ENCODE measurements at places on chromosomes 11 and 22.

DNA sequence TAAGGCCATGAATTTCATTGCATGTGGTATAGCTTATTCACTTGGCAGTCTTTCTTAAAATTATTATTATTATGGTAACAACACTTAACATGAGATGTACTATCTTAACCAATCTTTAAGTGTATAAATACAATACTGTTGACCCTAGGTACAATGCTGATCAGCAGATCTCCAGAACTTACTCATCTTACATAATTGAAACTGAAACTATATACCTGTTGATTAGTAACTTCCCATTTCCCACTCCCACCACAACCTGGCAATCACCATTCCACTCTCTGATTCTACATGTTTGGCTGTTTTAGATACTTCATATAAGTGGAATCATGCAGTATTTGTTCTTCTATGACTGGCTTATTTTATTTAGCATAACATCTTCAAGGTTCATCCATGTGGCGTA, 150.2 kb upstream of the POU2AF2 start:
- DNase-seq = no peak

DNA sequence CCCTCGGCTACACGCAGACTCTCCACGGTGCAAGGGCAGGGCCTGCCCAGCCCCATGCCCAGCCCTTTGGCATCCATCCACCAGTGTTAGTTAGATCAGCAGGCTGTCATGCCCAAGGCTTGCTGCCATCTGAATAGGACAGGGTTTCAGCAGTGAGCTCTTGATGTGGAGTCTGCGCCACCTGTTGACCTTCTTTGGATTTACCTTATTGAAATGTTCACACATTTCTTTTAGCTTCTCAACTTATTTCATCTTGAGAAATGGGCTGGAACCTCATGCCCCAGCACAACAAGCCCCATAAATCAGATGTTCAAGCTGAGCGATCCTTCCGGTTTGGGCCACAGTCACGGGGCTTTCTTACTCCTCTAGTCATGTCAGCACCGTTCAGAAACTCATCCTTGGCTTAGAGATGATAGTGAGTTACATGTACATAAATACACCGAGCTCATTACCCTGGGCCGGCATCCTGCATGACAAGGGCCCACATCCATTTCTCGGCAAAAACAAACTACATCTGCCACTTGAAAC, 61.7 kb downstream of the PARVB start:
- no peak for DNase-seq

GRCh38 chr11:48028914-48029680, 48.7 kb downstream of the PTPRJ start:
- DNase-seq = no peak

DNA sequence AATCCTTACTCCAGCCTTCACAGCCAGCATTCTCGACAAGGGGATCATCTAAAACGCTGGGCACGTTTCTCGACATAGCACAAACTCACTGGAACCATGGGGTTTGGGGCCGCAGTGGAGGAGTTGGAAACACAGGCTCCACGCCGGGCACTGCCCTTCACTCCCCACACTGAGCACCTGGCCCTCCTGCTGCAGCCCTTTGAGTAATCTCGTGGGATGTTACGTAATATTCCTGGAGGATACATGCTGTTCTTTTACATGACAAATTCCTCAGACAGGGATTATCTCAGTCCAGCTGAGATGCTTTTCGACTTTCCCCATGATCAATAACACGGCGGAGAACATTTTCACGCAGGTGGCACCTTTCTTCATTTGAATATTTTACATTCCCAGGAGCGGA, 408.0 kb downstream of the SHANK2 start:
- no peak for DNase-seq

- DNase-seq = no peak
Observed at GRCh38 chr11:57842873-57843272, 81.3 kb downstream of the CTNND1 start.

- no peak for DNase-seq
Observed at GRCh38 chr11:16278979-16279378, 77.4 kb downstream of the SOX6 start.

DNA sequence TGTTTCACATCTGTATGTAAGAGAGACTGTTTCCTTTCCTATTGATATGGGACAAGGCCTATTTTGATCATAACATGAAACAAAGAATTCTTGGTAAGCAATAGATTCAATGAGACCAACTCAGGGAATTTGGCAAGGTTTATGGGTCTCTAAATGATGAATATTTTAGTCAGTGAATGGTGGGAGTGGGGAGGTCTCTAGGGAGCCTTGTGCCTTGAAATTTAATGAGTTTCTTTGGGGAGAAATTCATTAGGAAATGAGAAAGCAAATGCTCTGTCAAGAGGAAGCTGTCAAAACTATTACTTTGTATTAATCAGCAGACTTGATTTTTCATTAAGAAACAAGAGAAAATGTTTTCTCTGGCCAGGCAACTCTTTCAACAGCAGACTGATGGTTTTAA, 921.7 kb upstream of the API5 start:
- no peak for DNase-seq

DNA sequence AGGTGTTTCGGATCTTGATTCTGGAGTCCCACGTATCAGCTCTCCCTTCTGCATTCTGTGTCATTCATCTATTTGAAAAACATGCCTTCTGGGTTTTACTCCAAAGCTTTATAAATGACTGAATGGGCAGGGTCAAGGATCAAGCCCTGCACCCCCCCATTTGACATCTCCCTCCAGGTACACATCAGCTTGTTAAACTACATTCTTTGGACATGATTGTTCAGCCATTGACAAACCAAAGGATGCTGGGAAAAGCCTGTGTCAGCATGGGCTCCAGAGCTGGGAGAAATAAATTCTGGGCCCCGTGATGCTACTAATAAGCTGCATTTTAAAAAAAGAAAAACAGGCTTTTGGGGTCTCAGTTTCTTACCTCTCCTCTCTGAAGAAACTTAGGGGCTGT, 103.7 kb downstream of the DSCAML1 start:
- no peak for DNase-seq

- no peak for DNase-seq
Observed at GRCh38 chr11:92277871-92278270, 53.3 kb downstream of the FAT3 start.

GRCh38 chr11:113162592-113162962, 151.8 kb upstream of the TTC12 start:
- DNase-seq = no peak

DNA sequence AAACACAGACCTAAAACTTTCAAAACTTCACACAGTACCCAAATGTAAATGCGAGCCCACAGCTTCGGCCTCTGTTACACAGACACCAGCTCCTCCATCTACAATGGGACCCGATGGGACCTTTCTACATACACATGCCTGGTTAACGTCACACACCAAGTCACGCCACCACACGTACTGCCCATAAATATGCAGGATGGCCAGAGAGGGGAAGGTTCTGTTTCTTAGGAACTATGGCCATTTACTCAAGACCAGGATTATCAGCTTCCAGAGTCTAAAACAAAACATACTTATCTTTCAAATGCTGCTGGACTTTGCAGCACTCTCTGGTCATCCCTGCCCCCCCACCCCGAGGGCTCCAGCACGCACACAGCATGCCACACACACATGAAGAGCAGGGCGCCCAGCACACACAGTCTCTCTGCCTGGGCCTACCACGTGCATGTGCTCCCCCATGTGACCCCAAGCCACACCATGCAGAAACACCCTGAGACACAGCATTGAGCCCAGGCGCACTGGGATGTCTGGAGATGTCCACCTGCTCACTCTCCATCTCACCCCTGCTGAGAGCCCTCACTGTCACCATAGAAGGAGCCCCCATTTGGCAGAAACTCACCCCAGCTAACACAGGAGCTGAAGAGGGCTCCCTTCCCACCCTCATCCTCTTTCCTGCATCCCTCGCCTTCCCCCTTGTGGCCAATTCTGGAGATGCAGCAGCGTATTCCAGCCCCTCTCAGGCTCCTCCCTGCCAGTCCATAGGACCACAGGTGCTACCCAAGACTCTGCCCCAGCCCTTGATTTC, 61.8 kb downstream of the SLC22A12 start:
- DNase-seq = peak; percentile 29

GRCh38 chr11:9150926-9151325, 59.5 kb upstream of the SCUBE2 start:
- no peak for DNase-seq

DNA sequence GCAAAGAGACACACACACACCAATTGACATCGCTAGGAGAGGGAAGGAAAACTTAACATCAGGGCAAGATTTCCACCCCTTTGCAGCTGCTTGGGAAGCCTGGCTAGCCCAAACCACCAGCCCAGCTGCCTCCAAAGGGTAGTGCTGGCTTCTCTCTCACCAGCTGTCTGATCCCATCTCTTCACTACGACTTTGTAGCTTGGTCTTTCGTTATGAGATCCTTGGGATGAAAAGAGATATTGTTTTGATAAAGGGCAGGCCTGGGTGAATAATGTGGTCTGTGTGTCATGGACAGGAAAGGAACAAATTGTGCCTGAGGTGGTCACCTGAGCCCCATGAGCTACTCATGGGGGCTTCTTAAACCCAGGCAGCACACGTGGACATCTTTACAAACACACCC, 101.9 kb downstream of the ARL14EP start:
- DNase-seq = no peak

DNA sequence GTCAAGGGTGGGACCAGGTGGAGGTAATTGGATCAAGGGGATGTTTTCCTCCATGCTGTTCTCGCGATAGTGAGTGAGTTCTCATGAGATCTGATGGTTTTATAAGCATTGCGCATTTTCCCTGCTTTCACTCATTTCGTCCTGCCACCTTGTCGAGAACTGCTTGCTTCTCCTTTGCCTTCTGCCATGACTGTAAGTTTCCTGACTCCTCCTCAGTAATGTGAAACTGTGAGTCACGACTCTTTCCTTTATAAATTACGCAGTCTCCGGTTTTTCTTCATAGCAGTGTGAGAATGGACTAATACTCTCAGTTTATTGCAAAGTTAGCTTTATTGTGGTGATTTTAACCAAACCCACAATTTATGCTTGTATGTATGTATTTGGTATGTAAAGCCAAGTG, 878.5 kb upstream of the ANO3 start:
- DNase-seq = no peak

DNA sequence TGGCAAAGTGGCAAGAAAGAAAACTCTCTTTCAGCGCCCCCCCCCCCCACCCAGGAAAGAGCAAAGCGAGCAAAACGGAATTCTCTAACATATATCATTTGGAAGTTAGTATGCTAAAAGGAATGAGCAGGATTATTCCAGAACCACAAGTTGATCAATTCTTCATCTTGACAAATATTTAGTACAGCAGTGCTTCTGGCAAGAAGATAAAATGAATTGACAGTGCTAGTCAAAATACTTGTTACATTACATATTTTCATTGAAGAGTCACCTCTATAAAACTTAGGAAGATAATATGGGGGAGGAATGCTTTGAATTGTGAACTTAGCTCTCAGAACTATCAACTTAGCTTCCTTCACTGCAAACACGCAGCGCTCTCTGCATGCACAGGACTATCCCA, 377.4 kb downstream of the DYNC2H1 start:
- DNase-seq = no peak

Data from stimulated activated CD4-positive, alpha-beta T cell treated with anti-CD3 and anti-CD28 coated beads, Interleukin-1b, Interleukin-23, amount 100 ng/mL, for 1 hour (primary cell).